Activated gamma-delta T cell treated with Interleukin-2 at 50 U/mL for 16 hours (primary cell): ENCODE measurements at places on chromosomes 1 and 21.

- no peak for DNase-seq
These were observed 88.5 kb upstream of the QSOX1 start for GRCh38 chr1:180066150-180066549.

- DNase-seq: no peak
These were observed 5.7 kb downstream of the TRIM46 start for GRCh38 chr1:155179112-155180031.

DNA sequence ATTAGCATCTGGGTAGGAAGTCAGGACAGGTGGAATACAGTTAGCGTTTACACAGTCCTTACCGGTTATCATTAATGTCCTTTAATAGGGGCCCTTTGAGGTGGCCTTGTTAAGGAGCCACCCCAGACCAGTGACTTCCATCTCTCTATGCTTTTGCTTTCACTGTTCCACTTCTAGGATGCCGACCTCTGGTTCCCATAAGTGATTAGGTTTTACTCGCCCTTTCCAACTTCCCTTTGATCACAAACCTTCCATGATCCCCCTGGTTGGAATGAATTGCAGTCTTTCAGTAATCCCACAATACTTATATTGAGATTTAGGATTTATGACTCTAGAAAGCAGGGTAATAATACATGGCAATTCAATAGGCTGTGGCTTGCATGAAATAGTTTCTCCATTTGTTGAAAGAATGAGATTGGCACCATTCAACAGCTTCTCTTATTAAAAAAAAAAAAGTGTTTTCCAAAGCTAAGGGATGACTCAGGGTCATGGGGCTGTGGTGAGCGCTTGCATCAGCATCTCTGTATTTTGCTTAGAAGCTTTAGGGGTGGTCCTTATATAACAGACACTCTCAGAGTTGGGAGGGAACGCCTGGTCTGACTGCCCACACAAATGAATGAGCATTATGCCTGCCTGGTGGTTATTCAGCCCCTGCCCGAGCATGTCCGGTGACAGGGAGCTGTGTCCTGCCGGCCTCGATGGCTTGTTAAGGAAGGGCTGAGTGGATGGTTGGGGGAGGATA, 110.5 kb downstream of the CNIH3 start:
- DNase-seq: no peak

DNA sequence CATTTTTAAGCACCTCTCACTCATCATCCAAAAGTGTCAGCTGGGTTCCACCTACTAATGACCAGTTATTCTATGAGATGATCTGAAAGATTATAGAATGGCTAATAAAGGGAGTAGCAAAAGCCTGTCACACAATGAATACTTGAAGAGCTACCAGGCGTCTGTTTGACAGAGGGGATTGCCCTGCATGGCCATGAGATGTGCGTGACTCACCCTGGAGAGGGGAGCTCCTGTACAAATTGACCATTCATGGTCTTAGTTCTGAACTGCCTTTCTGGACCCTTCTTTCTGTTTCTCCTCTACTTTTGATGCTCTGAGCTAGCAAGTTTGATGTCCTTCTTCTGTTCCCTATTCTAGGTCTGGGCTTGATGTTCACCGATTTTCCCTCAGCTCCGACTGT, 85.2 kb upstream of the ABCD3 start:
- DNase-seq: no peak

DNA sequence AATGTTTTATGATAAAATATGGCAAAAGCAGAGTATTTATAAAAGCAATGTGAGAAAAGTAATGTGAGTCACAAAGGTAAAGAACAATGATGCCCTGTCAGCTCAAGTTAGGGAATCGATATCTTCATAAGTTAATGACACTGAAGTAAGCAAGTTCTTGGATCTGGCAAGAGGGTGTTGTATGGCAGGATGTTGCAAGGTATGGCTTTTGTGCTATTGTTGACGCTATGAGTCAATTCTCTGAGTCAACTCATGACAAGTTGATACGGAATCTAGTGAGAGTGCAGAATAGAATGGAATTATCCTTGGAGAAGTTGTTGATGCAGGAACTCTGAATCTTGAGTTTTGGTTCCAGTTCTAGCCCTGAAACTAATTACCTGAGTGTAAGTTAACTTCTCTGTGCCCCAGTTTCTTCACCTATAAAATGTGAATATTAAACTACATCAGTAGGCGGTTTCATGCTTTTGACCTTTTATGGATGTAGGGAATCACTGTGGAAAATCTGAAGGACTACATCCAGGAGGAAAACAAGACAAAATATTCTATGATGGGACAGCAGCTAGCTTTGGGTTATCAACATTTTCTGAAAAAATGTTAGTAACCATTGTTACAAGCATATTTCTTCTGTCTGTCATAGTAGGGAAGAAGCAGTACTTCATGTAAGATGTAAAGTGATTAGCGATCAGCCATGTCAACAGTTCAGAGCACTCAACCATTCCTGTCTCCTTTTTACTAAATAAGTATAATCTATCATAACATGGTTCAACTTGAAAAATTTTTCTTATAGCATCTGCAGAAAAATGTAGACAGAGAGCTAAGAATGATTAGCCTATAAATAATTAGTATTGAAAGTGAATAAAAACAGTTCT, 96.9 kb downstream of the ATP6V1G3 start:
- DNase-seq: no peak

GRCh38 chr21:35635994-35636393, 424.3 kb downstream of the SETD4 start:
- no peak for DNase-seq

DNA sequence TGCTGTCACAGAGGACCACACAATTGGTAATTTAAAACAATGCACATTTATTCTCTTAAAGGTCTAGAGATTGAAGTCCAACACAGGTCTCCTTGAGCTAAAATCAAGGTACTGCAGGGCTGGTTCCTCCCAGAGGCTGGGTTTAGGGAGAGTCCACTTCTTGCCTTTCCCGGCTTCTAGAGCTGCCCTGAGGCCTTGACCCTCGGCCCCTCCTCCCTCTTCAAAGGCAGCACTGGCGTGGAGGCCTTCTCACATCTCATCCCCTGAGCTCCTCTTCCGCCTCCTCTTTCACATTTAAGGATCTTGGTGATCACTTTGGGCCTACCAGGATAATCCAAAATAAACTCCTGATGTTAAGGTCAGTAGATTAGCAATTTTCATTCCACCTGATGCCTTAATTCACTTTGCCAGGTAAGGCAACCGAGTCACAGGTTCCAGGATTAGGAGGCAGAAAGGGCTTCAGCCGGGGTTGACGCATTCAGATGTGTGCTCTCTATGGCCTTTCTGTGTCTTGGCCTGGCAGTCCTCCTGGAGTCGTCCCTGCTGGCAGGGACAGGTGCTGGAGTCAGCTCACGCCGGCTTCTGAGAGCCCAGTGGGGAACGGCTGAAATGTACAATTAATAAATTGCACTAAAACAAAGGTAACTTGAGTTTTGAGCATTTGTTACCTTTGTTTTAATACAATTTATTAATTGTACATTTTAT, 61.2 kb upstream of the ABCG1 start:
- DNase-seq: no peak
